Lung (tissue), 17 donors: ENCODE measurements at places on chromosomes 1 and 21.

- DNase-seq: no peak
These were observed 7.1 kb downstream of the CHRNB2 start for GRCh38 chr1:154574716-154575115.

DNA sequence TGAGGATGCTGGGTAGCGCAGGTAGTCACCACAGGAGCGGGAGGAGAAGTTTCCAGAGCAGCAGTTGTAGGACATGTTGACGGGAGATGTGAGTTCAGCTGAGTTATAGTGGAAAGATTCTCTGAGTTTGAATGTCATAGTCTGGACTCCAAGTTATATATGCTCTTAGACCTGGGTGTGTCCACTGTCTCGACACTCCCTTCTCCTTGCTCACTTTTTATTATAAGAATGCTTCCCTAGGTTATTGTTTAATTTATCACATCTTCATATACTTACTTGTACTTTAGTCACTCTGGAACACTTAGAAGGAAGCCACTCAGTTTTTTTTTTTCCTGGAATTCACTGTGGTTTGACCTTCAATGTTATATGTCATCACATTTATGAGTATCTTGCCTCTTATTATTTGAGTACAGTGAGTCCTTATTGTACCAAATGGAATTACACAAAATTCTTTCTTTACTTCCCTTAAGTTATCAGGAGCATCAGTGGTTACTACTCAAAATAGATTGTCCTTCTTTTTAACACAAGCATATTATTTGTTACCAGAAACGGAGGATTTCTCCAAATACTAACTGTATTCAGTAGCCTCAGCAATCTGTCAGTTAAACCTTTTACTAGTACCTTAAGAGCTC lies at the start of gene KRTAP13-2:
KRTAP13-2 (minus strand) TSS at position 133 of the 632 bp plus-strand sequence; CDS start at position 75, 58 bp downstream.
- no peak for DNase-seq

- DNase-seq: no peak
These were observed 1.5 kb downstream of the CA6 start for GRCh38 chr1:8947127-8947691.

DNA sequence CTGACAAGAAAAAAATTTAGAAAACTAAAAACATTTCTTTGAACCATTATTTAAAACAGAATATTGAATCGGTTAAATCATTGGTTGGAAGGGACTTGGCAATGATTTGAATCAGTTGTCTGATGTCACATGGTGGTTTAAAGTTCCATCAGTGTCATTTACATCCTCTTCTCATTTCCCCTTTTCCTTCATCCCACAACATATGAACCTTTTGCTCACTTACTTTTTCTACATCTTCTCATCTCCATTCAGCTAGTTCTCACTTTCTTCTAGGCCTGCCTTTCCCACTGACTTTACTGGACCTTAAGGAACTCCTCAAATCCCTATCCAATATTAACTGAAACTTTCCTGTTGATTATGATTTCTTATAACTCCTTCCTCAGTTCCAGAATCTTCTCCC lies 58.5 kb downstream of the PHACTR4 start:
- DNase-seq: no peak

- DNase-seq: peak; percentile 85
These were observed 48.7 kb upstream of the TNR start for GRCh38 chr1:175792136-175792535.

- no peak for DNase-seq
These were observed 22.0 kb downstream of the GFI1 start for GRCh38 chr1:92464588-92465255.

DNA sequence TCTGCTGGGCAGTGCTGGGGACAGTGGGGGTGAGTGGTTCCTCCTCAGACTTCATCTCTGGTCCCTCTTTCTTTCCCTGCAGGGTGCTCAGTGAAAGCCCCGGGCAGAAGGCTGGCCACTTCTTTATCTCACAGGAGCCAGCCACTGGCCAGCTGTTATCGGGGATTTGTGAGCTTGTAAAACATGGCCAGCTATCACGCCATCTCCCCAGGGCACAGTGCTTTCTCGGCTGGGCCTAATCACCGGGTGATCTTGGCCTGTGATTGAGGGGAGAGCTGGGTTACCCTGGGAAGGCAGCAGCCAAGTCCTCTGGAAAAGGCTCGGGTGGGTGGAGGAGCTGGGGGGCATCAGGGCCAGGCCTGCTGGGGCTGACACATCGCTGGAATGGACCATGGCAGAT lies 83.0 kb downstream of the IGSF21 start:
- DNase-seq: no peak

- no peak for DNase-seq
These were observed 27.5 kb downstream of the KCND3 start for GRCh38 chr1:111961773-111962565.

- no peak for DNase-seq
These were observed 29.8 kb downstream of the TNNT2 start for GRCh38 chr1:201347498-201348210.
